ENCODE measurements at places on chromosomes 1 and 21.

GRCh38 chr1:176904057-176904751, 260.3 kb downstream of the ASTN1 start:
- no peaks in the 10 kb centered on the region for H3K27me3 ChIP-seq
- no peak overlapping the region for H3K4me3 ChIP-seq
- H3K4me1 ChIP-seq, result no peaks in the 10 kb centered on the region
- H3K36me3 ChIP-seq, result no peaks in the 10 kb centered on the region

DNA sequence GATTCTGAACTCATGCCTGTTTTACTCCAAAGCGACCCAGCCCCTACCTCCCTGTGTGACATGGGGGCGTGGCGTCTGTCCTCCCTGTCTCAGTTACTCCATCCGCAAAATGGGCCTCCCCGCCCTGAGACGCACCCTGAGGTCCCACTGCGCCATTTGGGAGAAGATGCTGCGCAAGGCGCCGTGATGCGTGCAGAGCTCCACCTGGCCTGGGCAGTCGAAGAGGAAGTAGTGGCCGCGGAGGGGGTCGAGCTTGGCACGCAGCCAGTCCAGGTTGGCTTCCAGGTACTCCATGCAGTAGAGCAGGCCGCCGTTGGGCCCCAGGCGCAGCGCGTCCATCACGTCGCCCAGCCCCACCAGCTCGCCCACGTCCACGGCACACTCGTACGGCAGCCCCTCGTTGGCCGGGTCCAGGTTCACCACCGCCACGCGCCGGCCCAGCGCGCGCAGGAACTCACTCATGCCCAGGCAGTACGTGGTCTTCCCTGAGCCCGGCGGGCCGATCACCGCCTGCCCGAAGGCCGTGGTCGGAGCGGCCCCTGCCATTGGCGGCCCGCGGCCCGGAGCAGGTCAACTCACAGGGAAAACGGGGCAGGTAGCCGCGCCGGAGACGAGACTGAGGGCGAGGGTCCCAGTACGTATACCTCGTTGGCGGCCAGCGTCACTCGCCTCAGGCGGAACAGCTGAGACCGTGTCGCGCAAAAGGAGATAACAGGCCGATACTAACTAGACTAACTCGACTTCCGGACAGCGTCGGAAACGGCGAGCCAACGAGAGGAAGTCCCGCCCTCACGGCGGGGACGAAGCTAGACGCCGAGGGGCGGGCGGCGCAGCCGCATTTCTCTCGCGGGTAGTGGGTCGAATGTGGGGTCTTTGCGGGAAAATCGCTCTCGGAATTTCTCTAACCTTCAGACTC, at the start of gene GPN2:
TSS of gene GPN2 (minus strand) at position 733 of the 916 bp plus-strand sequence. CDS start at position 546, 187 bp downstream.
- peak; percentile 92 for DNase-seq
- no peaks in the 10 kb centered on the region for H3K27me3 ChIP-seq
- peak within 1 kb of the TSS; percentile 78 for H3K4me3 ChIP-seq
- H3K27ac ChIP-seq, result peak within 1 kb of the TSS; percentile 97
- H3K36me3 ChIP-seq, result peaks cover 60% of the 10 kb centered on the region
- peaks cover 17% of the 10 kb centered on the region for H3K4me1 ChIP-seq

DNA sequence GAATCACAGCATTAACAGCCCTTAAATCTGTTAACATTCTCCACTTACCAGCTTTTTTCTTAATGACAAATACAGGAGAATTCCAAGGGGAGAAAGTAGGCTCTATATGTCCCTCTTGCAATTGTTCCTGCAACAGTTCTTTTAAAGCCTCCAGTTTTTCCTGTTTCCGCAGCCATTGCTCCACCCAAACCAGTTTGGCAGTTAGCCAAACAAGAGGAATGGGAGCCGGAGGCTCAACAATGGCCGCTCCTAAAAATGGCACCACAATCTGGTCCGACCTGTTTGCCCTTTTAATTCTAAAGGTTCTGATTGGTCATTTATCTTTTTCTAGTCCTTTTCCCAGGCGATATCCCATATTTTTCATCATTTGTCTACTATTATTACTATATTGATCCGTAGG, 14.0 kb upstream of the L1TD1 start:
- DNase-seq, result no peak
- no peaks in the 10 kb centered on the region for H3K36me3 ChIP-seq
- no peak overlapping the region for H3K4me3 ChIP-seq
- no peaks in the 10 kb centered on the region for H3K27me3 ChIP-seq
- no peak overlapping the region for H3K27ac ChIP-seq

GRCh38 chr1:225815526-225816178, 5.7 kb downstream of the EPHX1 start:
- DNase-seq, result no peak
- H3K36me3 ChIP-seq, result no peaks in the 10 kb centered on the region
- H3K4me1 ChIP-seq, result peaks cover 74% of the 10 kb centered on the region
- no peak overlapping the region for H3K4me3 ChIP-seq
- no peaks in the 10 kb centered on the region for H3K27me3 ChIP-seq

GRCh38 chr1:32773018-32773763, 44.0 kb downstream of the YARS1 start:
- H3K27me3 ChIP-seq, result no peaks in the 10 kb centered on the region
- peaks cover 2% of the 10 kb centered on the region for H3K36me3 ChIP-seq
- H3K4me1 ChIP-seq, result peaks cover 26% of the 10 kb centered on the region

- no peak for DNase-seq
- peaks cover 7% of the 10 kb centered on the region for H3K36me3 ChIP-seq
- H3K4me1 ChIP-seq, result no peaks in the 10 kb centered on the region
- H3K4me3 ChIP-seq, result no peak overlapping the region
- H3K27me3 ChIP-seq, result no peaks in the 10 kb centered on the region
These were observed 107.8 kb downstream of the LYST start for GRCh38 chr1:235758931-235759330.

GRCh38 chr21:16579538-16579937, 849.8 kb downstream of the USP25 start:
- H3K27me3 ChIP-seq, result no peaks in the 10 kb centered on the region
- H3K4me1 ChIP-seq, result peaks cover 3% of the 10 kb centered on the region
- H3K36me3 ChIP-seq, result no peaks in the 10 kb centered on the region
- no peak for DNase-seq
- H3K27ac ChIP-seq, result no peak overlapping the region
- no peak overlapping the region for H3K4me3 ChIP-seq

DNA sequence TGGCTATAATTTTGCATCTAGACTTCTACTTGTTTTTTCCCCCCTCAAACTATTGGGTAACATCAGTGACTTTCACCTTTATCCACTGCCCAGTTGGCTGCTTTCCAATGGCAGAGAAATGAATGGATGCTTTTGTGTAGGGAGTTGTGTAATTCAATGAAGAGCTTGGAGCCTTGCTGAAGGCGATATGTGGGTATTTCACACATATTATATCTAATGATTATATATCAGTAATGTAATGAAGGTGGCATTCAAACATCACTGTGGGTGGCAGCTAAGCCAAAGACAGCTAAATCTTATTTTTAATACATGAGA, 81.2 kb downstream of the TGFB2 start:
- no peaks in the 10 kb centered on the region for H3K36me3 ChIP-seq
- no peaks in the 10 kb centered on the region for H3K4me1 ChIP-seq
- no peak overlapping the region for H3K4me3 ChIP-seq
- no peaks in the 10 kb centered on the region for H3K27me3 ChIP-seq
- no peak for DNase-seq
- no peak overlapping the region for H3K27ac ChIP-seq

- no peaks in the 10 kb centered on the region for H3K27me3 ChIP-seq
- no peaks in the 10 kb centered on the region for H3K36me3 ChIP-seq
- H3K4me3 ChIP-seq, result no peak overlapping the region
These were observed 252.1 kb downstream of the KAZN start for GRCh38 chr1:14850563-14850962.

DNA sequence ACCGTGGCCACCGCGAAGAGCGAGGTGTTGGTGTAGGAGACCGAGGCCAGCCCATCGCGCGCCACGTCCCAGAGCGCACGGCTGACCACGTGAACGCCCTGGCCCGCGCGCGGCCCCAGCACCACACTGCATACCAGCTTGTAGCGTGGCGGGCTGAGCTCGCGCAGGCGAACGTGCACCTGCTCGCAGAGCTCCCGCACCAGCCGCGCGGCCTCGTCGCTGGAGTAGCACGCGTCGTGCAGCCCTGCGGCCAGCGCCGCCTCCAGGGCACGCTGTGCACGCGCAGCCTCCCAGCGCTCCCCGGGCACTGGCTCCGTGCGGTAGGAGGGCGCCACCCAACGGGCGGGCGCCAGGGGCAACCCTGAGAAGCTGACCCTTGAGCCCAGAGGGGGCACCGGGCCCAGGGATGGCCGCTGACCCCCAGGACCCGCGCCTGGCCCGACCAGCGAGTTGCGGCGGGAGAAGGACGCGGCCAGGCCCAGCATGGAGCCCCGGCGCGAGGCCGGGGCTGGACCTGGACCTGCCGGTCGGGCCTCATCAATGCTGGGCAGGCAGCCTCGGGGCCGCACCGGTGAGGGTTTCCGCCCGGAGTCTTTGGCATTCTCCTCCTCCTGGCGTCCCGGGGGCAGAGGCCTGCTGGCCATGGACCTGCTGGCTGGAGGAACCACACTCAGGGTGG, 987 bp downstream of the DYNLT4 start:
- peak overlapping the region; percentile 99 for H3K27ac ChIP-seq
- no peaks in the 10 kb centered on the region for H3K27me3 ChIP-seq
- no peak overlapping the region for H3K4me3 ChIP-seq
- H3K4me1 ChIP-seq, result peaks cover 75% of the 10 kb centered on the region
- H3K36me3 ChIP-seq, result peaks cover 17% of the 10 kb centered on the region
- no peak for DNase-seq

- H3K27ac ChIP-seq, result no peak overlapping the region
- H3K4me3 ChIP-seq, result no peak overlapping the region
- no peaks in the 10 kb centered on the region for H3K4me1 ChIP-seq
- no peaks in the 10 kb centered on the region for H3K36me3 ChIP-seq
These were observed 16.7 kb downstream of the LRRC3 start for GRCh38 chr21:44471996-44472395.

GRCh38 chr1:48471691-48472576, at the start of gene SPATA6:
Gene SPATA6, minus strand, starts transcription at chr1:48472204. Its CDS starts 196 bp downstream, at chr1:48472008.
- no peaks in the 10 kb centered on the region for H3K36me3 ChIP-seq
- peak within 1 kb of the TSS; percentile 88 for H3K27ac ChIP-seq
- DNase-seq, result peak; percentile 99
- H3K4me3 ChIP-seq, result peak within 1 kb of the TSS; percentile 95

DNA sequence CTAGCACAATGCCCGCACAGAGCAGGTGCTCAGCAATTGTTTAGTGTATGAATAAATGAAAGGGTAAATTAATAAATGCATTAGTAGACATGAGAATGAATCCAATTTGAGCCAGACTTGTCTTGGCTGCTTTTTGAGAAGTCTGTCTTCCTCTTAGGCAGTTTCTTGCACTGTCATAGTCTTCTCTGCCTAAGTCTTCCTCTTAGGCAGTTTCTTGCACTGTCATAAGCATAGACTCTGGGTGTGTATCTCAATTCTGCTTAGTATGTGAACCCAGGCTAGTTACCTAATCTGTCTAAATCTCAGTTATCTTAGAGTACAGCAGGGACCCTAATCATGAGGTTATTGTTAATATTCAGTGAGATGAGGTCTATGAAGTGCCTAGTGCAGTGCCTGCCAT, 27.2 kb downstream of the NHLH2 start:
- H3K36me3 ChIP-seq, result no peaks in the 10 kb centered on the region
- H3K27me3 ChIP-seq, result no peaks in the 10 kb centered on the region
- peaks cover 15% of the 10 kb centered on the region for H3K4me1 ChIP-seq
- no peak for DNase-seq
- H3K4me3 ChIP-seq, result no peak overlapping the region
- no peak overlapping the region for H3K27ac ChIP-seq

DNA sequence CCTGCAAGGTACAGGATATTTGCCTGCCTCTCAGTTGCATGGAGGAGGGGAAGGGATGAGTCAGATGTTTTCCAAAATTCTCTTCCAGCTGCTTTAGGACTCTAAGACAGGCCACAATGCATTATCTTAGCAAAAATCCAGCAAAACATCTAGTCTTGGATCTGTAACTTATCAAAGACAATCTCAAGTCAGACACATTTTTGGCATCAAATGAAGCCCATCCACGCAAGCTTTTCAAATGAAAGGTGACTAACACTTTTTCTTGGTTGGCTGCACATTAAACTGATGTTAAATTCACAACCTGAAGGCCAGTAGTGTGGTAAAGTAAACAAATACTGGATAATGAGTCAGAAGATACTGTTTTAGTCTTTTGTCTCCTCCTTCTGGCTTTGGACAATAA, 21.3 kb downstream of the FAM78B start:
- H3K4me3 ChIP-seq, result no peak overlapping the region
- no peaks in the 10 kb centered on the region for H3K27me3 ChIP-seq
- H3K27ac ChIP-seq, result no peak overlapping the region
- no peaks in the 10 kb centered on the region for H3K36me3 ChIP-seq

Measured in upper lobe of left lung (tissue), 6 donors.